Activated CD8-positive, alpha-beta memory T cell treated with anti-CD3 and anti-CD28 coated beads for 4 hours (primary cell): ENCODE measurements at places on chromosomes 1 and 21.

DNA sequence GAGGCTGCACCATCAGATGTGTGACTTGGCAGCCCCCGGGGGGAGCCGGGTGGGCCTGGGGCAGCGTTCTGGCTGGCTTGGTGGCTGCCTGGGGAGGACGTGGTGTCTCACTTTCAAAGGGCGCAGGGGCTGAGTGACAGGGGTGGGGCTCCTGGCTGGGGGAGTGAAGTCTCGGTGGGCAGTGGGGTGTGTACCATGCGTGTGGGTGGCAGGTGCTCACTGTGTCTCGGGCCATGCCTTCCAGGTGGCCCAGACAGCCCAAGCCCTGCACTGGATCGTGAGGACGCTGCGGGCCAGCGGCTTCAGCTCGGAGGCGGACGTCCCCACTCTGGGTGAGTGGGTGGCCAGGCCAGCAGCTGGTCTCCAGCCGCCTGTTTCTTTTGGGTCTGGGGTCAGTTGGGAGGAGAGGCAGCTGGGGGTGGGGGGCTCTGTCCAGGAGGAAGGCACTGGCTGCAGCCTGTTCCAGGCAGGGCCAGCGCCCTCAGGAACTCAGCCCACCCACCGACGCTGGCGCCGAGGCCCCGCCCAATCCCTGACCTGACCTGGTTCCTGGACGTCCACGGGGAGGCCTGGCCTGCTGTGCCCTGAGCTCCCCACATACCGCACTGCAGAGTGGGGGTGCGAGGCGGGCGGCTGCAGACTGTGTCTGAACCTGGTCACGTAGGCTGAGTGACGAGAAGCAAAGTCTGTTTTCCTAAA is 30.6 kb upstream of the LRRC3 start:
- DNase-seq: no peak

GRCh38 chr1:204478172-204478899 is 16.3 kb downstream of the PIK3C2B start:
- DNase-seq: no peak

DNA sequence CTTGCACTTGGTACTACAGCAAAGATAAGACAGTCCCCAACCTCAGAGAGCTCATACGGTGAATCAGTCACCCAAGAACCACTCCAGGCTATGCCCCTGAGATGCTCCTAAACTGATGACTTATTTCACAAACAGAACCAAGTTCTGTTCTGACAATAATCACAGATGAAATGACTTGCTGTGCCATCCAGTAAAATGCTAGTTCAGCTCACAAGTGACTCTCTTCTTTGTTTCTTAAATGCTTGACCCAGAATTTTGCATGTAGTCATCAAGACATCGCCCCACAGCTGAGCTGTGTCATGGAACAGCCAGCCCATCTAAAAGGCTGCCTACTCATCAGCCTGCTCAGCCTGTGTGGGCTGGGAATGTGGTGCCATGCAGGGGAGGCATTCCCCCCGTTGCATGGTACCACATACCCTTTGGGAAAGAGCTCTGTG is 6.1 kb upstream of the SLC19A2 start:
- DNase-seq: no peak

GRCh38 chr1:67604778-67605177 is 80.2 kb upstream of the GADD45A start:
- no peak for DNase-seq

DNA sequence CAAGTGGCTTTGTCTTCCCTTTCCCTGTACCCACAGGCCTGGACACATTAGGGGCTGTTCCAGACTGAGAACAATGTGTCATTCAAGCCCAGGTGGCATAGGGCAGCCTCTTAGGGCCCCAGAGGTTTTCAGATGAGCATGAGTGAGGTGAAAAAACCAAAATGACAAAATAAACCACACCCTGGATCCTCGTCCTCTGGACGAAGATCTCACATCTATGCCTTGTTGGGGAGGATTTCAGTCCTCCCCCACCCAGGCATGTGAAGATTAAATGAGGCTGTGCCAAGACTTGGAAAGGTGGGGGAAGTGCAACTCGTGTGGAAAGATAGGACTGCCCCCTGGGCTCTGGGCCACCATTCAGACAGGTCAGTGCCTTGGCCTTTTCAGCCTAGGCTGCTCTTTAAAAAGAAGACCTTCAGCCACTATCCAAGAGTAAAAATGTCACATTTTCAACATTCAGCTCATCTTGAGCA is 32.8 kb upstream of the IL19 start:
- no peak for DNase-seq
